Retinal pigment epithelial cell (primary cell): ENCODE measurements at places on chromosomes 2 and 18.

DNA sequence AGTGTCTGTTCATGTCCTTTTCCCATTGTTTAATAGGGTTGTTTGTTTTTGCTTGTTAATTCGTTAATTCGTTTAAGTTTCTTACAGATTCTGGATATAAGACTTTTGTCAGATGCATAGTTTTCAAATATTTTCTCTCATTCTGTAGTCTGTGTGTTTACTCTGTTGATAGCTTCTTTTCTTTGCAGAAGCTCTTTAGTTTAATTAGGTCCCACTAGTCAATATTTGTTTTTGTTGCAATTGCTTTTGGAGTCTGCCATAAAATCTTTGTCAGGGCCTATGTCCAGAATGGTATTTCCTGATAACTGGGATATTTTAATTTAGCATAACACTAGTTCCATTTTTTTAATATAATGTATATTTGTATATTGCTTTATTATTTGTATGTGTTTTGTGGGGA lies 1380.1 kb downstream of the SUCLG1 start:
- no peak for DNase-seq

GRCh38 chr2:195582188-195582587 lies 74.8 kb upstream of the SLC39A10 start:
- no peak for DNase-seq

- DNase-seq, result no peak
Measured at GRCh38 chr18:74631623-74632350, 34.1 kb downstream of the ZNF407 start.

- DNase-seq, result no peak
Measured at GRCh38 chr2:43568228-43568627, 27.6 kb downstream of the THADA start.

- DNase-seq, result no peak
Measured at GRCh38 chr2:111139637-111140317, 19.1 kb downstream of the BCL2L11 start.

DNA sequence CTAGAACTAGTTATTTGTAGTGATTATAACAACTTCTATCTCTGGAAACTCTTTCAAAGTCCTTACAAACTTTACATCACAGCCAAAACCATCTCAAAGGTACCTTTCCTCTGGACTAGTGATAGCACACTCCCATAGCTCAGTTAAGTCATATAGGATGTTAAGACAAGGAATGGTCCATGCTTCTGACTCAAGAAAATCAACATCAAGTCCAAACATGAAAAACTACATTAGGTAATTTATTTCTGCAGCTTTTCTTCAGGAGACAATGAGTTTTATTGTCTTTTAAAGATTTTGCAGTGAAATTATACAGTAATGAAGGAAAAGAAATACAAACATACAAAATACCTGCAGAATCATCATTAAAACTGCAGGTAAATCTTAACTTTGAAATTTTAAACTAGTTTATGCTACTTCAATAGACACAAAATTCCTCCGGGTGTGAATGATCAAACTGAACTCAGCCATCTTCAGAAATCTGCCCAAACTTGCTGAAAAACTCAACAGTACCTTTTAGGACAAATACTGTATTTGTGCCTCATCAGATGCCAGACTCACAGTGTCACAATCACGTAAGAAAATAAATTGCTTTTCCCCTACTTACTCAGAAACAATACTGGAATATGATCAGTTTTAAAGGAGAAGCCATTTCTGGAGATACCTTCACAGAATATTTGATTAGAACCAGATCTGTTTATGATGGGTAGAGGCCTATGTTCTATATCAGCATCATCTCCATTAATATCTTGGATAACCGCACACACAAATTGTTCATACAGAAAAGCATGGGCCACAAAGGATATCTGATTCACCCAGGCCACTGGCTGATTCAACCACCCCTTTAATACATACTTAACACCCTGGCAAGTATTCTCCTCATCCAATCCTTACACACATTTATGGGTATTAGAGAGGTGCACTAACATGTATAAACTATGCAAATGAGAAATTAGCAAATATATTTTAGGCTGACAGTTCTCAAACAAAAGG lies 2.6 kb downstream of the TMEM131 start:
- DNase-seq, result no peak

- DNase-seq, result no peak
Measured at GRCh38 chr2:241461693-241462677, 46.4 kb downstream of the STK25 start.

- no peak for DNase-seq
Measured at GRCh38 chr2:223811757-223812156, 25.6 kb downstream of the AP1S3 start.

DNA sequence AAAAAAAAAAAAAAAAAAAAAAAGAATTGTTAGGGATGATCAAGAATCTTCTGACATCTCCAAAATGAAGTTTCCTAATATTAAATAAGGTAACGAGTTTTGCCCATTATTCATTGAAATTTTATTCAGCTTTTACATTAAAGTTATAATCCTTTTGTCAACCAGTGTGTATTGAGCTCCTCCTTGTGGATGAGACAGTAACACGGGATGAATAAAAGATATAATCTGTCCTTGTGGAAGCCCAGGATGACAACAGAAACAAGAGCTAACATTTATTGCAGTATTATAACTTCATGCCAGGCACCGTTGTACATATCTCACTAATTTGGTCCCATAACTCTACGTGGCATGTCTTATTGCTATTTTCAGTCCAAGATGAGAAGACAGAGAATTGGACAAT lies 33.4 kb upstream of the SERPINB7 start:
- no peak for DNase-seq

- DNase-seq, result no peak
Measured at GRCh38 chr2:46439582-46439981, 39.8 kb upstream of the TMEM247 start.

- DNase-seq, result no peak
Measured at GRCh38 chr2:181746844-181747243, 66.5 kb upstream of the NEUROD1 start.

DNA sequence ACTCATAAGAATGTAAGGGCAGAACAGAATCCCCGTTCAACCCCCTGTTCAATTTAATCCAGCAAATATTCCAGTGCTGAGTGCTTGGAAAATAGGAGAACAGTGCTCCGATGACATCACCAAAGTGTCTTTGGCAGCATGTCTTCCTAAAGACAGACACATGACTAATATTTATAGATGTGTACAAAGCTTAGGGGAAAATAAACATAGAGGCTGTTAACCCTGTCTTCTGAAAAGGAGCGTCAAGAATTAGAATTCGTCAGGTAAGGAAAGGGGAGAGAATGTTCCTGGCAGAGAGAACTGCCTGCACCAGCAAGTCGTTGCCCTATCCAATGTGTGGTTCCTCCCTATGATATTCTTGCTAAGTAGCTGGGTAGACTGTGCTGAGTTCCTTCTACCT lies 72.7 kb downstream of the PLB1 start:
- DNase-seq, result no peak

DNA sequence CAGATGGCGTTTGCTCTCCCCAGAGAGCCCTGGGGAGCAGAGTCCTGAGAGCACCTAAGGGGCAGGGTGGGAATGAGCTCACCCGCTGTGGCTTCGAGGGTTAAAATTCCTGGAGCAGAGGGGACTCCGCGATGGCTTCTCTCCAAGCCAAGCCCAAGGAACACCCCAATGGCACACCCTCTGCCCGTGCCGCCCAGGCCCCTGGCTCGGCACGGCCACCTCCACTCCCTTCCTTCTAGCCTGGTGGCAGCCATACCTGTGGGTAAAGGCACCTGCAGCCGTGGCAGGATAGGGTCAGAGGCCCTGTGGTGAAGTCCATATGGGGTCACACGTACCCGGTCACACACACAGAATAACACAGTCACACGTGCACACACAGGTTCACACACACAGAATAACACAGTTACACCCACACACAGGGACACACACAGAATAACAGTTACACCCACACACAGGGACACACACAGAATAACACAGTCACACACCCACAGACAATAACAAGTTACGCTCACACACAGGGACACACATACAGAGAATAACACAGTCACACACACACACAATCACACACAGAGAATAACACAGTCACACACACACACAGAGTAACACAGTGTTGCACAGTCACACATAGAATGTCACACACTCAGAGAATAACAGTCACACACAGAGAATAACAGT lies 50.5 kb downstream of the RAMP1 start:
- DNase-seq, result no peak

GRCh38 chr2:28393114-28393836 lies 617 bp downstream of the FOSL2 start:
- DNase-seq, result no peak

GRCh38 chr2:95317123-95317500 lies 20.0 kb downstream of the KCNIP3 start:
- no peak for DNase-seq

DNA sequence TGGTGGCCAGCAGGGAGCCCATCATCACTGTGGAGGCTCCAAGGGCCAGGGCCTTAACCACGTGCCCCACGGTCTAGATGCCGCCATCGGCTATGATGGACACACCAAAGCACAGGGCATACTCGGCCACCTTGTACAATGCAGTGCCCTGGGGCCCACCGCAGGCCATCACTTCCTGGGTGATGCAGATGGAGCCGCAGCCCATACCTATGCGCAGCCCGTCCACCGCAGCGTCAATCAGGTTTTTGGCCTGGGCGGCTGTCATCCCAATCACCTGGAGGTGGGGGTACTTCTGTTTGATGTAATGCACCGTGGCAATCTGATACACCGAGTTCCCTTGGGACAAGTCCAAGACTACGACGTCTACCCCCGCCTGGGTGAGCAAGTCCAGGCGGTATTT lies 153.3 kb upstream of the ZSWIM2 start:
- DNase-seq, result no peak

- no peak for DNase-seq
Measured at GRCh38 chr2:205946226-205946625, 139.7 kb downstream of the INO80D start.

DNA sequence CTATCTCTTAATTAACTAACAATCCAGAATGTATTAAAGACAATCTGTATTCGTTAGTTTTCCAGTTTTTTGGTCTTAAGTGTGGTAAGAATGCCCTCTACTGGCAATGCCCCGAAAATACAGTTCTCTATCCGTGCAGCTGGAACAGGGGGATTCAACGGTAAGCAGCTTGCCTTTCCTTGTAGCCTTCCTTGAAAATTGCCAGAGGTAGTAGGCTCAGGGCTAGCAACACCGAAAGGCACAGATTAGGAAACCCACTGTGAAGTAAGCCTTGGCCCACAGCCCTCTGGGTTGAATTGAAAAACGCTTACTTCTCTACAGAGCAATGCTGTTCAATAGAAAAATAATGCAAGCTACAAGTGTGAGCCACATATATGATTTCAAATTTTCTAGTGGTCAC lies 17.1 kb upstream of the VPS4B start:
- peak; percentile 33 for DNase-seq

DNA sequence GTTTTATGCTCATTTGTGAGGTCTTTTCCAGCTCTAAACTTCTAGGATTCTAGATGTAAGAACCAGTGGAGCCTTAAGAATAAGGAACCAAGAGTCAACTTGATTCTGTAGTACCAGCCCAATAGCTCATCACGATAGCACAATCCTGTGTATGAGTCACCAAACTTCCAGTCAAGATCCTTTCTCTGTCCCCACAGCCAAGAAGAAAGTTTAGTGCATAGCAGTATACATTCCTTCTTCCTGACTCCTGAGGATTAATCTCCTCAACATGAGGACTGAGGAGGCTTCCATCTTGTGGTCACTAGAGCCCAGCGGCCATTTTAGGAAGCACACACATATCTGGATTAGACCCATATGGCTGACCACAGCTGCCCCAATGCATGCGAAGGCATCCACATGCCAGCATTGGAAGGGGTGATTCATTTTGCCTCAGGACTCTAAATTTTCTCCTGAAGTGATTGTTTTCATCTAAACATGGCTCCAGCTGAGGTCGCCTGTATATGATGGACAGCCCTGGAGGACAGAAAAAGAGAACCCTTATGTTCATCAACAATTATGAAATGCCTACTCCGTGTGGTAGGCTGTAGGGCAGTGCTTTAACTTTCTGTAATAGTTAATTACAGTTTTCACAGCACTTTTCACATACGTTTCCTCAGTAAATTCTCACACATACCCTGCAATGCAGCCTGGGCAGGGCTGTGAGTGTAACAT lies 53.5 kb downstream of the RASGRP3 start:
- peak; percentile 76 for DNase-seq

DNA sequence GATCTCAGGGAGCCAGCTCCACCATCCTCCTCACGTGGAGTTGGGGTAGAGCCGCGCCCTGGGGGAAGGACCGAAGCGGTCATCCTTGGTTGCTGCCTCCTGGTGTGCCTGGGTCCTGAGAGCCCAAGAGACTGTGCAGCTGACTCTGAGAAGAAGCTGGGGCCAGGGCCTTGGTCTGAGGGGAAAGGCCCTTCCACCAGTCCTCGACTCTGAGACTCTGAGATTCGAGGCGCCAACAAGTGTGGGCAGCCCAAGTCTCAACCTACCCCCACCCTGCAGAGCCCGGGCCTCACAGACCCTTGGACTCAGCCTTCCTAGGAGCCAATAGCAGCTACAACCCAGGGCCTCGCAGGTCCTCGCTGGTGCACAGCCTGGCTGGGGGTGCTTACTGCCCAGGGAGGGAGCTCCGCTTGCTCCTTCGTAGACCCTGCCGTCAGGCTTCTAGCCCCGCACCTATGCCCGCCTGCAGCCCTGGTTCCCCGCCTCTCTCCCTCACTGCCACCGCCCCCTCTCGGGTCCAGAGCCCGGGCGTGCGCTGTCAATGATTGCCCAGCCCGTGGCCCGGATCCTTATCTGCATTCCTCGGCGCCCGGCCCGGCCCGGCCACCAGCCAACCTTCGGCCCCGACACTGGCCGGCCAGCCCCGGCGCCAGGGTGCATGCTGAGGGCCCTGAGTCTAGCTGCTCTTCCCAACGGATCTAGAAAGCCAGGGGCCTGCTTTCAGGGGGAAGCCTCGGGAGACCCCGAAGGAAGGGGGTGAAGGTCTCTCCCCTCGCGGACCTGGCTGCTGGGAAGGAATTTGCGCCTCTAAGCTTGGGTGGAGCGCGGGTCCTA lies 2.0 kb downstream of the IHH start:
- no peak for DNase-seq

DNA sequence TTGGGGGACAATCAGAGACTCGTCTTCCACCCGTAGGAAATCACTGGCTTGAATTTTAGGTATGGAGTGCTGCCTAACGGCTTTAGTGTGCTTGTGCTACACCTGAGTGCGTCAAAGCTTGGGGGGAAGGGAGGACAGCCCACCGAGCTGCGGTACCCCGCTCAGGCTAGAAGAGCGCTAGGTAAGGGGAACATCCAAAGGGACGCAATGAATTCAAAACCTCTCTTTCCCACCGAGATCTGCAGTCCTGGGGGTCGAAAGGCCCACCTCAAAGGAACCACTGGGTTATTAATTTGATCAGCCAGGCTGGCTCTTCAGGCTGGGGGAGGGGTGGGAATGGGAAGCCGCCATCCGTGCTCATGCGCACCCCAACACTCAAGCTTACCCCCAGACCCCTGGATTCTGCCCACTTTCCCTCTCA lies 2.7 kb downstream of the EPHA4 start:
- no peak for DNase-seq

DNA sequence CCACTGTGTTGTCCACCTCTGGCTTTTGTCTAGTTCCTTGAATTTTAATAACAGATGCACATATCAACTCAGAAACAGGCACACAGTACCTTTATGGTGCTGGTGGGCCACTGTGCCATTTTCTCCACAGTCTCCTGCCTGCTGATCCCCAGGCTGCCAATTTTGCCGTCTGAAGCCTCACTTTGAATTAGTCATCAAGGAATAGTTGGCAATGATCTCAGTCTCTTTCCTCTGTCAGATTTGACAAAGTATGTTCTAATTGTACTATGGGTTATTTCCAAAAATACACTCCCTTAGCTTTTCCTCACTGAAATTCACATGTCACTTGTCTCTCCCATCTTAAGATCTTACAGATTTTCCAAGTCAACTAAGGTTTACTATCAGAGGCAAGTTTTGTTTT lies 140.7 kb downstream of the ZNF516 start:
- no peak for DNase-seq

GRCh38 chr2:159110784-159111183 lies 142.3 kb downstream of the TANC1 start:
- DNase-seq, result no peak
